ENCODE measurements at places on chromosomes 5 and 9.

DNA sequence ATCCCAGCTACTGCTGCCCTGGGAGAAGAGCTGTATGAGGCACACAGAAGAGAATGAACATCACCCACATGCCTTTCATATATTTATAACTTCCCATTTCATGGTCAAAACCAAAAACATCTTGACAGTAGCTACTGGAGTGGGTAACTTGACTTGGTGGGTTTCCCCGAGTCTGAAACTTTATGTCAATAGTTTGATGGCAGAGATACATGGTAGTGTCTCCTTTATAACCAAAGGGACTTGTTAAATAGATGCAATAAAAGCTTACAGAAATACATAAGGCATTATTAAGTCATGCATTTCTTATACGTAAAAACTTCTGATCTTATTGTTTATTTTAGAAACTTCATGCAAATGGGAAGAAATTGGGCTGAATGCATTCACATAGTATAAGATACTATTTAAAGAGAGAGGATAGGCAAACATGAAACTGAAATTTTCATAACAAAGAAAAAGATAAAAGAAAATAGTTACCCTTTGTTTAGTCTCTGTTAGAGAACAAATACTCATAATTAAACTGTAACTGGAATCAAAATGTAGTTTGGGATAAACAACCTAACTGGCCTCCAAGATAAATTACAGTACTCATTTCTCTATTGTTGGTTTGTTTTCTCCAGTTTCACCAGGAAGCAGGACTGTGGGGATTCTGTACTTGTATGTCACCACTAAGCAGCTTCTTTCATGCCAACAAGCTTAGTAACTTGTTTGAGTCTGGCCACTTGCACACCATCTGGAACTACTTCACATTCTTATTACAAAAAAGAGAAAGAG, 459.3 kb upstream of the MEF2C start:
- no peak for DNase-seq

GRCh38 chr5:106545325-106545724, 1125.4 kb downstream of the EFNA5 start:
- no peak for DNase-seq

DNA sequence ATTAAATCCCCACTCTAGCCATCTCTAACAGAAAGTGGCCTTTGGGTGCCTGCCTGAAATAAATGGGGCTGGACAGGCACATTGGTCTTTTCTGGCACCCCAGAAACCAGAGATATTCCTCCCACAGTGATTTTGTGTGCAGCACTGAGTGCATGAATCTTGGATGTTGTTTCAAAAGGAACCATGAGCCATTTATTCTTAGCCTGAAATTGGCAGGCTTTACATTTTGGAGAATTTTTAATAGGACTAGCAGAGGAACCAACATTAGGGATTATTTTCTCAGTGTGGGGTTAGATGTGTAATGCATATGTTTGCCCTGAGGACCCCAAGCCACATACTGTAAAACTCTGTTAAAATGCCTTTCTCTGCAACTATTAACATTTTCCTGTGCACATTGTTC, 451.3 kb downstream of the NFIB start:
- no peak for DNase-seq

DNA sequence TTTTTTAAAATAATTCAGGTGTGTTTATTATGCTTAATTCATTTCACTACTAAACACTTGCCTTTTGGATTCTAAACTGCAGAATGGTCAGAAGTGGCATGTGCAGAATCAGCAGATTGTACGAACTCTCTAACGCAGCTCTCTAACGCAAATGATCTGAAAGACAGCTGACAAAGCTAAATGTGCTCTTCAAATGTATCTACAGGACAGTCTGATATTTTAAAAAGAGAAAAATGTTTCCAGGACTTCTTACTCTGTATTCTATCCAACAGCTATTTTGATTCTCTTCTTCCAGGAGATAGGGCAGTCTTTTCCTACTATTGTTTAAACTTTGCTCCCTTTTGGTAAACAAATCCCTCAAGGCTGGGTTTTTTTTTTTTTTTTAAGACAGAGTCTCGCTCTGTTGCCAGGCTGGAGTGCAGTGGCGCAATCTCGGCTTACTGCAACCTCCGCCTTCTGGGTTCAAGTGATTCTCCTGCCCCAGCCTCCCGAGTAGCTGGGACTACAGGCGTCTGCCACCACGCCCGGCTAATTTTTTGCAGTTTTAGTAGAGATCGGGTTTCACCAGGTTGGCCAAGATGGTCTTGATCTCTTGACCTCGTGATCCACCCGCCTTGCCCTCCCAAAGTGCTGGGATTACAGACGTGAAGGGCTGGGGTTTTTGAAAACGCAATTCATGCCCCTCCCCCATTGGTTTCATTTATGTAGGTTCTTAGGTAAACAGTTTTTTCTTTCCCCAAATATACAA, 1.2 kb downstream of the NMRK1 start:
- no peak for DNase-seq

DNA sequence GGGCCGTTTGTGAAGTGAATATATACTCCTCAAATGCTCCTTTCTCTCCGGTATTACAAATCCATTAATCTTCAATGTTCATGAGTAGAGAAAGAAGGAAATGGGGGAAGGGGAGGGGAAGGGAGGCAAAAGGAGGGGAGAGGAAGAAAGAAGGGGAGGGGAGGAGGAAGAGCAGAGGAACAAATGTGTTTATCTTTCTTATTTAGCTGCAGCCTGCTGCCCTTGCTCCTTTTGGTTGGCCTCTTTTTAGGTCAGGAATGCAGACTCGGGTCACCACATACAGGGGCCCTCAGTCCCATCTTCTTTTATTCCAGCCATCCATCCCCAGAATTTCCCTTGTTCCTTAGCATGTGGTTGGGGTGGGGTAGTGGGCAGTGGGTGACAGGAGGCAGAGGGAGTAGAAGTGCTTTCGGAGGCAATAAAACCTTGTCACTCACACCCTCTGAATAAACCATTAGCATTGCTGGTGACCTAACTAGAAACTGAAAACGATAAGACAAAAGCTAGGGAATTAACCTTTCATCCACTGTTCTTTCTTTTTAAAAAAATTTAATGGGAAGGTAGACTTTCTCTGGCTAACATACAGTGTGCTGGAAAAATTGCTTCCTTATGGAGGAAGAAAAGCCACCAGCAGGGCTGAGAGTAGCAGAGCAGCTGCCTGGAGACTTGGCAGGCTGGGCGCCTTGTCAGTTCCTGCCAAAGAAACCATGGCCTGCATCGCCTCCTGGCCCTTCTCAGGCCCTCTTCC, 16.8 kb upstream of the PRLR start:
- DNase-seq: no peak

GRCh38 chr5:127084656-127085055, 11.4 kb upstream of the C5orf63 start:
- DNase-seq: no peak

GRCh38 chr5:157197086-157197485, 16.4 kb downstream of the ITK start:
- DNase-seq: no peak

GRCh38 chr9:88322906-88323566, 65.2 kb upstream of the SPIN1 start:
- DNase-seq: peak; percentile 50

DNA sequence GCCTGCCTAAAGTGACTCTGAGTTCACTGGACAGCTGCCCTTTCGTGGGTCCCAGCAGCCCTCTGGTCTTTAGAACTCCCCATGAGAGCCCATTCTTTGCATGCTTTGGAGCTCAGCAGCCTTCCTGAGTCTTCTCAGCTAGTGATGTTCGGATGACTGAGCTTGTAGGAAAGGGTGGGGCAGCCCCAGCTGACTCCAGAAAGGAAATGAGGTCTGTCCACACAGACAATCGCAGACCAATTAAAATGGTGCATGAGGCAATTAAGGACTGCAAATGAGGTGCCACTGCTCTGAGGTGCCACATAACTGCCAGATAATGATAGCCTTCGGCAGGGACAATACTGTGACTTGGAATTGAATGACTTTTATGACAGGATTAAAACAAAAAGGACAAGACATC, 25.4 kb upstream of the TOMM5 start:
- no peak for DNase-seq

DNA sequence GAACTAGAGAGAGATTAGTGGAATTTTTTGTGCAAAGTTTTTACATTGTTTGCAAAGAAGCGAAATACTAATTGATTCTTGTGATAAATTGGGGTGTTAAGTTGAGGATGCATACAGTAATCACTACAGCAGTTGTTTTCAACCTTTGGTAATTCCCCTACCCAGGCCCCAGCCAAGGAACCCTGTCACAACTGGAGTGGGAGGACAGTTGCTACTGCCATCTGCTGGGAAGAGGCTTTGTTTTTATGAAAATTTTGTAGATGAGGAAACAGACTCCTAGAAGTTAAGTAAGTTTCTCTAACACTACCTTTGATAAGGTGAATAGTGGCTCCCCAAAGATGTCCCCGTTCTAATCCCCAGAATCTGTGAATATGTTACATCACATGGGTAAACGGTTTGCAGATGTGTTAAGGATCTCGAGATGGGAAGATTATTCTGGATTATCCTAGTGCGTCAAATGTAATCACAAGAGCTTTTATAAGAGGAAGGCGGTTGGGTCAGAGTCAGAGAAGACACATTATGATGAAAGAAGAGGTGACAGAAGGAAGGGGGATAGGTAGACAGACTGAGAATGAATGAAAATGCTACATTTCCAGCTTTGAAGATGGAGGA, 34.0 kb upstream of the PPP1R2B start:
- DNase-seq: no peak

DNA sequence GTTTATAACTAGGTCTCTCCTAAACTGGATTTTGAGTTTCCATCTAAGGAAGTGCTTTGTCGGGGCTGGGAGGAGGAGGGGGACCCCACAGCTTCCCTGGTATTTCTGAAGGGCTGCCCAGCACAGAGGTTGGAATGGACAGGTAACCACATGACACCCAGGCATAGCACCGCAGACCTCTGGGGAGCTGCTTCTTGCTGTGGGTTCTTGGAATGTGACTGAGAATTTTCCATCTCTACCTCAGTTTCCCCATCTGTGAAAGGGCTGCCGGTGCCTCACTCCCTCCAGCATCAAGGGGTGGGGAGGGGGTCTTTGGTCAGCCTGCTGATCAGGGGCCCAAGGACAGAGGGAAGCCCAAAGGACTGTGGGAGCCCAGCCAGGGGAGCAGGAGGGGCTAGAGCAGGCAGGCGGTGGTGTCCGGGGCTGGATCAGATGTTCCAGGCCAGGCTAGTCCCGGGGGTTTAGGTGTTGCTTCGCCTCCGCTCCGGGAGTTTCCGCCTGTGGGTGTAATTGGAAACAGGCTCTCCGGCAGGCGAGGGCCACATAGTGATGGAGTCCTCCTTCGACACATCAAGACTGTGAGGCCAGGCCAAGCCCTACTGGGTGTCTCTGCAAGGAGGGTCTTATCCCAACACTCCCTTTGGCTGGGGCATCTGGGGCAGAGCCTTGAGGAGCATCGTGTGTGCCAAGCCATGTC, 3.3 kb downstream of the OLFML2A start:
- no peak for DNase-seq

- no peak for DNase-seq
Observed at GRCh38 chr5:85990998-85991397, 626.7 kb upstream of the COX7C start.

- DNase-seq: no peak
Observed at GRCh38 chr5:139855451-139855850, 59.8 kb downstream of the PSD2 start.

DNA sequence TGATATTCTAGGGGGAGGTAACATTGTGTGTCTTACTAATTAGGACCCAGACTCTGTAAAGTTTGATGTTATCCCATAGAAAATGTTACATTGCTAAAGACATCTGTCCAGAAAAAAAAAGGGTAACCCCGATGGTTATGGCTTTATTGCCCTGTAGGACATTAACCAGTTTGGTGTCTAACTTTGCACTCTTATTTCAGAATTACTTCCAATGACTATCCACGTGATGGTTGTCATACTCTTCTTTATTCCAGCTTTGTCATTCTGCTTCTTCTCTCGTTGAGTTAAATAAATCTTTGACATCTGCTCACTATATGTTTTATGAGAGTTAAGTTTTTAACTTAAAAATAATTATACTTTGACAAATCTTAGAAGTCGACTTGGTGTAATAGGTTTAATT, 180.4 kb upstream of the ANKRD55 start:
- DNase-seq: no peak

DNA sequence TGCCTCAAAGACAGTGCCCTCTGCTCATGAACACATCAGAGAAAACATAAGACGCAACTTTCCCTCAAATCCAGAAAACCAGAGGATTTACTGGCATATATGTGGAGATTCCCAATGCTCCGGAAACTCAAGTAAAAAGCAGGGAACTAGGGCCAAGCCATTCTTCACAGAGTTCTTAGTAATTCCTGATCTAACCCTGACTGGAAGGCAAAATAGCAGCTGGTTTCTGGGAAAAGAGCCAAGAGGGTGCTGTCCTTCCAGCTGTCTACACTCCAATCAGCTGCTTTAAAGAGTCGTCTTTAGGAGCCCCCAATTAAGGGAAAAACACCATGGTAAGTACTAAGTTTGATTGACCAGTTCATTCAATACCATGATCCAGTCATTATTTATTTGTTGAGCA, 49.6 kb downstream of the GNA14 start:
- DNase-seq: no peak

DNA sequence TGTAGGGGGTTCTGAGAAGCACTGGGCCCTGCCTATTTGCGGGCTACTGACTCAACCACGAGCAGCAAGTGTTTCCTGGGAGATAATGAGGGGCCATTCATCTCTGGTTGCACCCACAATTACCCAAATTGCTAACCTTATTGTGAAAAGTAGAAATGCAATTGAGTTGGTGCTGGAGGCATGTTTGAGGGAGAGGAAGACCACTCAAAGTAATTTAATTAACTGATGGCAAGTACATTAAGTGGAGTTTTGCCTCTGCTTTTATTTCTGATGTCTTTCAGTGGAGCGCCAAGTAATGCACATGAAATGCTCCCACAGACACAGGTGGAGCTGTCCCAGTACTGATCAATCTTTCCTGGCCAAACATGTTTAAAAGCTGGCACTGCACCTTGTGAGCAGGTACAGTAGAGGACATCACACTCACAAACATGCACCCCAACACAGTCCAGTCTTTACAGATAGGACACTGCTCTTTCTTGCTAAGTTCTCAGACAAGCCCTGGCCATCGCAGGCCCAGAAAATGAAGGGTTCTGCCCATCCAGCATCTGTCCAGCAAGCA, 195.4 kb downstream of the HSPA4 start:
- DNase-seq: no peak

- no peak for DNase-seq
Observed at GRCh38 chr5:374631-375335, 53.3 kb downstream of the AHRR start.

DNA sequence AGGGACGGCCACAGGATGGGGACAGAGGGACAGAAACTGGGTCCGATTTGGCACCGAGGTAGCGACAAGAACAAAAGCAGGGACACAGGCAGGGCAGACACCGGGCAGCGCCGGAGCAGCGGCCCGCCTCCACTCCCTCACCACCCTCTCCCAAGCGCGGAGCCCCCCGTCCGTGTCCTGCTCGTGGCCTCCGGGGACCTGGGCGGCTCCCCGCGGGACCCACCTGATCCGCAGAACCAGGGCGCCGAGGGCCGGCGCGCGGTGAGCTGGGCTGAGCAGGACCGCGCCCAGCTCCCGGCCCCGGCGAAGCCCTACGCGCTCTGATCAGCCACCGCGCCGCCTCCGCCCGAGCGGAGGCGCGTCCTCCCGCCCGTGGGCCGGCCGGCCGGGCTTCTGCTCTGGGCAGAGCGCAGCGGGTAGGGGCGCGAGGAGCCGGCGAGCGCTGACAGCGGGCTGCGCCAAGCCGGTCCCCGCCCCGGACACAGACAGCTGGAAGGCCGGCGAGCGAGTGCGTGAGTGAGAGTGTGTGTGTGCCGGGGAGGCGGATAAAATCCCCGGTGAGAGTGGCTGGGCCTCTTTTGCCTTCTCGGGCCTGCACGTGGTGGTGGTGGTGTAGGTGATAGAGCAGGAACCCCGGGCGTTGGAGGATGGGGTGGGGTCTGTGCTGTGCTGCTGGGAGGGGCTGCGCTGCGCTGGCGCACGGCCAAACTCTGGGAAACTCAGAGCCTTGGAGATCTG, at the start of gene GGTA1:
Gene GGTA1, minus strand, starts transcription at position 418 of the 738 bp plus-strand sequence. CDS start 31,922 bp downstream, outside the sequence.
- no peak for DNase-seq

- no peak for DNase-seq
Observed at GRCh38 chr5:176441921-176442323, 6.3 kb upstream of the FAF2 start.

All from activated gamma-delta T cell treated with Interleukin-2 at 50 U/mL for 16 hours (primary cell).